ENCODE measurements at places on chromosomes 16 and 17.

- no peak for DNase-seq
- H3K4me3 ChIP-seq: no peak overlapping the region
- H3K27ac ChIP-seq: no peak overlapping the region
- peaks cover 28% of the 10 kb centered on the region for H3K36me3 ChIP-seq
- peaks cover 18% of the 10 kb centered on the region for H3K27me3 ChIP-seq
- H3K4me1 ChIP-seq: peaks cover 9% of the 10 kb centered on the region
These were observed 82.9 kb upstream of the CHMP6 start for GRCh38 chr17:80908776-80909175.

GRCh38 chr17:7944326-7944725 is 12.3 kb downstream of the CNTROB start:
- peaks cover 2% of the 10 kb centered on the region for H3K27me3 ChIP-seq
- H3K4me1 ChIP-seq: no peaks in the 10 kb centered on the region
- H3K36me3 ChIP-seq: peaks cover 61% of the 10 kb centered on the region
- no peak overlapping the region for H3K27ac ChIP-seq

DNA sequence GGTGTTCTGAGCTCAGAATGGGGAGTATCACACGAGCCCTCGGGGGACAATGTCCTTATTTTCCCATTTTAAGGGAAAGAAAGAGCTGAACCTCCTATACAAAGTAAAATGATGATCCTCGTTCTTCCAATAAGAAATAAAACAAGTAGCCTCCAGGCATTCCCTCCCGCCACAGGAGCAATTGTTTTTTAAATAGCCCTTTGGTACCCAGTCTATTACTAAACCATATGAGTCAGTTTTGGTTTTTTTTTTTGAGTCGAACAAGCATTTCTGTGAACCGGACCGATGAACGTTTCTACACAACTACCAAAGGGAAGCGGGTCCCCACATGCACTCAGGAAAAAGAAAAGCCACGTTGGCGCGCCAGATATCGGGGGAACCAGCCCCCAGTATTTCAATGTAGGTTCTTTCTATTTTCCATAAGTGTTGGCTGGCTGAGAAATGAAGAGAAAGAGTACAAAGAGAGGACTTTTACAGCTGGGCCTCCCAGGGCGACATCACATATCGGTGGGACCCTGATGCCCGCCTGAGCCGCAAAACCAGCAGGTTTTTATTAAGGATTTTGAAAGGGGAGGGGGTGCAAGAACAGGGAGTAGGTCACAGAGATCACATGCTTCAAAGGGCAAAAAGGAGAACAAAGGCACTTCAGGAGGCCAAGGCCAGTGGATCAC is 3.8 kb upstream of the DCXR start:
- no peaks in the 10 kb centered on the region for H3K36me3 ChIP-seq
- no peak for DNase-seq
- H3K27me3 ChIP-seq: peaks cover 12% of the 10 kb centered on the region

- H3K27me3 ChIP-seq: peaks cover 18% of the 10 kb centered on the region
- no peak overlapping the region for H3K27ac ChIP-seq
- H3K36me3 ChIP-seq: no peaks in the 10 kb centered on the region
- H3K4me1 ChIP-seq: peaks cover 13% of the 10 kb centered on the region
These were observed 2.6 kb downstream of the NOG start for GRCh38 chr17:56595831-56596690.

GRCh38 chr17:38746004-38746848 is 1.9 kb downstream of the PCGF2 start:
- peaks cover 48% of the 10 kb centered on the region for H3K4me1 ChIP-seq
- peak overlapping the region; percentile 22 for H3K27ac ChIP-seq
- peaks cover 12% of the 10 kb centered on the region for H3K27me3 ChIP-seq
- H3K4me3 ChIP-seq: peak overlapping the region; percentile 87
